ENCODE measurements at places on chromosomes 12 and 14. TPM values are rescaled to one million over a fixed set of nuclear protein-coding genes. Genes with fewer than 3 reads are reported as not detected.

DNA sequence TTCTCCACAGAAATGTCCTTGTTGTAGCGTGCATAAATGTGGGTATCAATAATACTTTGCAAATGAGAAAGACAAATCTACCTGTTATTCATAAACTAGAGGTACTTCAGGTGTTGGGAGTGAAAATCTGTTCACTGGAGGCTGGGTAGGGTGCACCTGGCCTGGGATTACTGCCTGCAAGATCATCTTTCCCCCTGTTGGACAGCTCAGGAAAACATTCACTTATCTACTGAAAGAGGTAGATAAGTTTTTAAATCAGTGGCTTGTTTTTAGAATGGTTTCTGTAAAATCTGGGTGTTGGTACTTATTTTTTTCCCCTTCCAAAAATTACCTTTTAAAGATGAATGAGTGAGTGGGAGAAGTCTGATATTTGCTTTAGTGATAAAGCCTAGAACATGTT lies 95.6 kb downstream of the DIP2B start:
- no peak for DNase-seq
- no peaks in the 10 kb centered on the region for H3K27me3 ChIP-seq
- peaks cover 44% of the 10 kb centered on the region for H3K4me1 ChIP-seq
- no peak overlapping the region for H3K4me3 ChIP-seq

SLC35E3 gene
- polyA plus RNA-seq: 10.2 TPM

DNA sequence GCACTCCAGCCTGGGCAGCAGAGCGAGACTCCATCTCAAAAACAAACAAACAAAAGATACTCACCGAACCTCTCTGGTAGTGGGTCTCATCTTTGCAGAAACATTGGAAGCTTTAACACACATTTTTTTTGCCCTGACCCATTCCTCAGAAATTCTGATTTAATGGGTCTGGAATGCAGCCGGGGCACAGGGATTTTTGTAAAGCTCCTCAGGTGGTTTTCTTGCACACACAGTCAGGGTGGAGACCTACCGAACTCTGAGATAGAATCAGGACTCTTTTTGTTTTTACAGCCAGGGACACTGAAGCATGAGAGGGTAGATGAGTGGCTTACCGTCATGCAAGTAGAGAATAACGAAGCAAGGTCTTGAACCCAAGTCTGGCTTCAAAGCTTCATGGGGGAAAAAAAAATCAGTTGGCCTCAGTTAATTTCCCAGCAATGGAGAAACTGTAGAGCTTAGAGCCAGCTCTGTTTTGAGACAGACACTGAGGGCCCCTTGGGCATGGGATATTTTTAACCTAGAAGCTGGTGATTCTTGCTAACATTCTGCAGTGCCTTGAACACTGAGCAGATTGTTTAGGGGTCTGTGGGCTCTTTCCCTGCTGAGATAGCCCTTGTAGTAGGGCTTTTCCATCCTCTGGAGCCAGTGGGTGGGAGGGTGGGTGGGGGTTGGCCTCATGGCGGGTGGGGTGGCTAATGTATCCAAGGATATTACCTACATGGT lies 4.8 kb downstream of the RNU4-2 start:
- DNase-seq: no peak
- no peaks in the 10 kb centered on the region for H3K36me3 ChIP-seq
- no peak overlapping the region for H3K4me3 ChIP-seq
- peaks cover 19% of the 10 kb centered on the region for H3K4me1 ChIP-seq
- H3K27me3 ChIP-seq: no peaks in the 10 kb centered on the region

DNA sequence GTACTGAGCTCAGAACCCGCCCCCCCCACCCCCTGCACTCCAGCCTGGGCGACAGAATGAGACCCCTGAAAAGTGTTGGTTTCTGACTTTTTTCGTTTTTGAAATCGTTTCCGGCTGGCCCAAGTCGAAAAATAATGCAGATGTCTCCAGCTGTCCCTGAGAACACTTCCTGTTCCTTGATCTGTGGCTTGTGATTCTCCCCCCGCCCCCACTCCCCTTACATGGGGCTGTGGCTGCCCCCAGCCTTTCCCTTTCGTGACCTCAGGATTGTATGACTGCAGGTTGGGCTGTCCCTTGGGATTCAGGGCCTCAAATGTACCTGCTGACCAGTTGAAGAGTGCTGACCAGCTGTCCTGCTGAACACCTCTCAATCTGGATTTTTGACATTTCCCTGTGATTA lies 34.1 kb downstream of the NOC4L start:
- no peaks in the 10 kb centered on the region for H3K36me3 ChIP-seq
- no peak overlapping the region for H3K4me3 ChIP-seq
- H3K27me3 ChIP-seq: peaks cover 84% of the 10 kb centered on the region

DNA sequence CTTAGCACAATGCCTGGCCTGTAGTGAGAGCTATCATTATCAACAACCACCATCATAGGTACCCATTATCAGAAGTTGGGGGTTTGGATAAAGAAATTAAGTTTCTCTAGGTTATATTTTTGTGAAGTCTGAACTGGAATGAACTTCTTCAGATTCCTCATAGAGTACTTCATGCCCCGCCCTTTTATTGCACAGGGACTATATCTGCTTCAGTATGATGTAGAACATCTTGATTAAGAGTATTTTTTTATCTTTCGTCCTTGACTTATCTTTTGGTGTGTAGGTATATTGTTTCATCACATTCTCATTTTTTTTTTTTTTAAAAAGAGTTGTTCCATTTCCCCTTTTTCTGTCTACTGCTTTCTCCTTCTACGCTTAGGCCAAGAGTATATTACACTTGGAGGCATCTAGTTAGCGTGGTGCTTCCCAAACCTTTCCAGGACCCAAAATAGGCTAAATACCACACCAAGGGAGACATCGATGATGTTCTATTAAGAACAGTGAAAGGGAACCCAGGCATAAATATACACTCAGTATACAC lies 467.5 kb downstream of the ZFP36L1 start:
- no peaks in the 10 kb centered on the region for H3K36me3 ChIP-seq
- DNase-seq: no peak
- peaks cover 22% of the 10 kb centered on the region for H3K4me1 ChIP-seq
- no peaks in the 10 kb centered on the region for H3K27me3 ChIP-seq

GRCh38 chr14:32306549-32306948 lies 22.5 kb upstream of the AKAP6 start:
- DNase-seq: no peak
- no peak overlapping the region for H3K27ac ChIP-seq
- H3K36me3 ChIP-seq: no peaks in the 10 kb centered on the region
- no peak overlapping the region for H3K4me3 ChIP-seq
- H3K27me3 ChIP-seq: no peaks in the 10 kb centered on the region

DNA sequence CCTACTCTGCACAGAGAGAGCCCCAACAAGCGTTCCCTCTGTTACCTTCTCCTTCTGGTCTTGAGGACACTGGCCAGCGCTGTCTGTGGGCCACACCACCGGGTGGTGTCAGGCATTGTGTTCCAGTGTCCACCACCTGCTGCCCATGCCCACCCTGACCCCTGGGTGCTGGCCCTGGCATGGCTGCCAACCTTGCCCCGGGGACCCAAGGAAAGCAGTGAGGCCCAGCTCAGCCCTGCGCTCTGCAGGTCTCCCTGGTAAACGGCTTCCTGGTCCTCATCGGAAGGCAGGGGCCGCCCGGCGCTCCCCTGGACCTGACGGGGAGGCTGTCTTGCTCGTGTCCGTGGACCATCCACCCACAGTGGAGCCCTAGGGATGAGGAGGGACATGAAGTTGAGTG lies 21.8 kb upstream of the MEG3 start:
- no peak overlapping the region for H3K4me3 ChIP-seq
- no peaks in the 10 kb centered on the region for H3K27me3 ChIP-seq
- no peak for DNase-seq
- H3K36me3 ChIP-seq: no peaks in the 10 kb centered on the region

GRCh38 chr12:65557438-65558181 lies 266.7 kb upstream of the HMGA2 start:
- no peak overlapping the region for H3K4me3 ChIP-seq
- H3K27me3 ChIP-seq: peaks cover 10% of the 10 kb centered on the region
- H3K4me1 ChIP-seq: 0 out of 2 replicates have a peak, but pooled peaks cover 6% of the 10 kb centered on the region
- no peak overlapping the region for H3K27ac ChIP-seq
- H3K36me3 ChIP-seq: no peaks in the 10 kb centered on the region
- DNase-seq: no peak
